ENCODE measurements at places on chromosomes 11 and 22.

- no peak for DNase-seq
These were observed 109.9 kb downstream of the NAV2 start for GRCh38 chr11:19822531-19822930.

DNA sequence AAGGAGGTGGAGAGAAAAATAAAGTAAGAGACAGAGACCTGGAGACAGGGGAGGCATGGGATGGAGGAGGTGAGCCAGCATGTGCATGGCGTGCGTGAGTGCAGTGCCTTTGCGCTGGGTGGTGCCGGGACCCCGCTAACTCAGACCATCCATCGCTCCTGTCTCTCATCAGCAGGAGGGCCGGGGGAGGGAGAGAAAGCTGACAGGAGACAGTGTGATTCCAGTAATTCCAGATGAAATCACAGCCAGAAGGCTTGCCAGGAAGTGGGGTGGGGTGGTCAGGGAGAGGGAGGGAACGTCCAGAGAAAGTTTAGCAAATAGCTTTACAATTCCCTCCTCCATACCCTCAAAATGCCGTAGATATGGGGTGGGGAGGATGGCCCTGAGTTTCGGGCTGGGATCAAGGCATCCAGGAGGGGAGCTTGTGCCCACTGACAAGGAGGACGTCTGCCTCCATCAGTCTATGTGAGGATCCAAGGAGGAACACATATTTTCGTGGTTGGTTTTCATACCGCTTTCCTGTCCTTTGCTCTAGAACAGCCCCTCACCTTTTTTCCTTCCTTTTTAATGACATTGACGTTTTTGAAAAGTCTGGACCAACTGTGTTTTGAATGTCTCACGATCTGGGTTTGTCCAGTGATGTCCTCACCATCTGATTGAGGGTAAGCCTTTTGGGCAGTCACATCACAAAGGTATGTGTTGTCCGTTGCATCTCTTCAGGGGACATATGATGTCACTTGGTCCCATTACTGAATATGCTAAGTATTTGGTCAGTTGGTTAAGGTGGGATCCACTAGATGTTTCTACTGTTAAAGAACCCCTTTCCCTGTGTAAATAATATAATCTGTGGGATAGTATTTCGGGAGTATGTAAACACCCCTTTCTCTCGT is 567.3 kb downstream of the MIAT start:
- no peak for DNase-seq

DNA sequence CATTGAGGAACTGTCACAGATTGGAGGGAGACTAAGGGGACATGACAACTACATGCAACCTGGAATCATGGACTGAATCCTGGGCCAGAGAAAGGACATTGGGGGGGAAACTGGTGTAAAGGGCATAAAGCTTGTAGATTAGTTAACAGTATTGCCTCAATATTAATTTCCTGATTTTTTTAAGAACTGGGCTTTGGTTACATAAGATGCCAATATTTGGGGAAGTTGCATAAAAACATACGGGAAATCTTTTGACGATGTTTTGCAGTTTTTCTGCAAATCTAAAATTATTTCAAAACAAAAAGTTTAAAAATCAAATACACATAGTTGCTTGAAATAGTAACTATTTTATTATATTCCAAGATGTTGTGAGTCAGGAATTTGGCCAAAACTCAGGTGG is 2.9 kb upstream of the FOLR3 start:
- no peak for DNase-seq

DNA sequence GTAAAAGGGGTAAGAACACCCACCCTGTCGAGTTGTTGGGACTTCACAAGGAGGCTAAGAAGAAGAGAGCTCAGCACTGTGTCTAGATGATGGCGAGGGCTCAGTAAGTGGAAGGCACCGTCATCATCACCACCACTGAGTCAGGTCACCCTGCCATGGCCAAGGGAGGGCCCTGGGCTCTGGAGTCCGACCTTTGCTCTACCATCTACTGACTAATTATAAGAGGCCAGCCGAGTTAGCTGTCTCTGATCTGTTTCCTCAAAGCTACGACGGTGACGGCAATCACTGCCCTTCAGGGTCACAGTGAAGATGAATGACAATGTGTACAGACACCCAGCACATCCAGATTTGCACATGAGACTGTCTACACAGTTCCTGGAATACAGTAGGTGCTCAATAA is 29.3 kb downstream of the KIAA0930 start:
- no peak for DNase-seq

- DNase-seq = no peak
These were observed 63.6 kb downstream of the PARVG start for GRCh38 chr22:44244265-44244822.

- DNase-seq = no peak
These were observed 2209.7 kb downstream of the LRRC4C start for GRCh38 chr11:39249566-39250365.

DNA sequence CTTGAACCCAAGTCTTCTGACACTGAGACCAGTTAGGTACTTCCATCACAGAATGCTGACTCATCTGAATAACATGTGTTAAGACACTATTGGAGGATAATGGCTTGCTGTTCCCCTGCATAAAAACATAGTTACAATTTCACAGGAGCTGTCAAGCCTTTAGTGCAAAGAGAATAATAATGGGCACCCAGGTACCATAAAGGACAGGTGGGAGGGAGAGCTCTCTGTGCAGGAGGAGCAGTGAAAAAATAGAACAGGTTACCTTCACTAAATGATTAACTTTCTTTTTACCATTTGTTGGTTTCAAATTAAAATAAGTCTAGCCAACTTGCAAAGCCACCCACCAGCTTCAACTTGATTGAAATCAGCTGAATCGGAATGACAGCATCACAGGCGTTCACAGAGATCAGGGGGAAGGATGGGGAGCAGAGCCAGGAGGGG is 173.2 kb downstream of the DSCAML1 start:
- no peak for DNase-seq

DNA sequence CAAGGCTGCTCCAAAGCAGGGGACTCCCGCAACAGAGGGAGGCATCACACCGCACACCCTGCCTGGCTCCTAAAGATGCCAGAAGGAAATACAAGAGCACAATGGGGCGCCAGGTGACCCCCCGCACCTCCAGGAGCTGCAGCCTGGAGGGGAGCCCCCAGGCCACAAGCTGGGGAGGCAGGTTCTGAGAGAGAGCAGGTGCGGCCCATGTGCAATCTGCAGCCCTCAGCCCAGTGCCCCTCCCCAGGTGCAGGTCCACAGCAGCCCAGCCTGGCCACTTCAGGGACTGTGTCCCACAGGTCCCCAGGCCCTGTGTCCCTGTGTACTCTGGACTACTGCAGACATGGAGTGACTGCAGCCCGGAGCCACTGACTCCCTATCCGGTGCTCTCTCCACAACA is 13.1 kb downstream of the WNT7B start:
- DNase-seq = no peak

GRCh38 chr11:130634961-130635473 is 186.6 kb downstream of the ADAMTS15 start:
- no peak for DNase-seq

DNA sequence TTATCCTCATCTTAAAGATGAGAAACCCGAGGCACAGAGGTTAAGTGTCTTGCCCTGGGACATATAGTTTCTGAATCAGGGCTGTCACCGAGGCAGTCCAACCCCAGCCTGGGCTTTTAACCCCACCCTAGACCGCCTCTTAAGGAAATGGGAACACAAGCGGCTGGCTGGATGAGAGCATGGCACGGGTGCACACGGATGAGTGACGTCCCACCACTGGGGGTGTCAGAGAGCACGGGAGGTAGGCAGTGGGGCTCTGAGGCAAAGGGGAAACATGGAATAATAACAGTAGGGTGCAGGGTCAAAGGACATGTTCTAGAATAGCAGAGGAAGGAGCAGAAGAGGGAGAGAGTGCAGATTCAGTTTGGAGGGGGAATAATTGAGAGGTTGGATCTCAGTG is 22.3 kb downstream of the PPFIBP2 start:
- DNase-seq = no peak

- no peak for DNase-seq
These were observed 70.6 kb upstream of the CAPRIN1 start for GRCh38 chr11:33980897-33981296.

GRCh38 chr11:131413217-131413616 is 42.8 kb downstream of the NTM start:
- DNase-seq = no peak

DNA sequence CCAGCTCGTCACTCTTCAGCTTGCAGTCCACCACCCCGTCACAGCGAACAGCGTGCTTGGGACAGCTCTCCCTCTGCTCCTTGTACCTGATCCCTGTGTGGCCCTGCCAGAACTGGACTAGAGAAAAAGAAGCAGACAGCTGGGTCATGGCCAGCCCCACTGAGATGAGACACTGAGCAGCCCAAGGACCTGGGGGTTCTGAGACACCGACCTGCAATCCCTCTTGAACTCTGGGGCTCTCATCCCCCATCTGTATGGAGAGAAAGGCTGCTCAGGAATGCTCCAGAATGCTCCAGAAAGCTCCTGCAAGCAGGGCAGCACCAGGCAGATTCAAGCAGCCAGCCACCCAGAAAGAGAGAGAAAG is 14.8 kb downstream of the TMPRSS13 start:
- no peak for DNase-seq

- no peak for DNase-seq
These were observed 415.1 kb downstream of the SOX6 start for GRCh38 chr11:15941206-15941770.

- DNase-seq = no peak
These were observed 34.4 kb downstream of the YAP1 start for GRCh38 chr11:102144357-102145355.

GRCh38 chr22:19714312-19715187 is at the start of gene SEPTIN5:
TSS of gene SEPTIN5 (plus strand) at chr22:19714503. CDS start at chr22:19714589, 86 bp downstream.
- DNase-seq = no peak

- DNase-seq = no peak
These were observed 825 bp downstream of the PTPMT1 start for GRCh38 chr11:47566149-47566698.

GRCh38 chr11:117618302-117618981 is 178.6 kb downstream of the DSCAML1 start:
- DNase-seq = no peak

- DNase-seq = no peak
These were observed 9.2 kb downstream of the CDPF1 start for GRCh38 chr22:46240907-46241306.

DNA sequence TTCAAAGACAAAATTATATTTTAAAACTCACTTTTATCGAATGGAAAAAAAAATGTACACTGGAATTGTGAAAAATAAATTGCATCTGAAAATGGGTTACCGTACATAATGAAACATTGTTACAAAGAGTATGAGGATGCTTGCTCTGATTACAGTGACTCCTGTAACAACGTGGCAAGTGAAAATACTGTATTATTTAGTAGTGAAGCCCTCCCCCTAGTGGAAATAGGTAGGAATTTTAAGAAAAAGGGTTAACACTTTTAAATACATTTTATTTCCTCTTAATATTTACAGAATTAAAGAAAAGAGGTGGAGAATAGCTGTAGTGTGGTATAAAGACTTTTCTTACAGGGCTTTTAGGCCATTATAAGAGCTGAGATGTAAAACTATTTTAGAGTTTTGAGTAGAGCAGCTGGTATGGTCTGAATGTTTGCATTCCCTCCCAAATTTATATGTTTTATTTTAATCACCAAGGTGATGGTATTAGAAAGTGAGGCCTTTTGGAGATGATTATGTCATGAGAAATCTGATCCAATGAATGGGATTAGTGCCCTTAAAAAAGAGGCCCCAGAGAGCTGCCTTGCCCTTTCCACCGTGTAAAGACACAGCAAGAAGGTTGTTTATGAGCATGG is 25.2 kb downstream of the FAM76B start:
- no peak for DNase-seq

GRCh38 chr11:4049006-4049405 is 45.6 kb upstream of the RRM1 start:
- DNase-seq = no peak

DNA sequence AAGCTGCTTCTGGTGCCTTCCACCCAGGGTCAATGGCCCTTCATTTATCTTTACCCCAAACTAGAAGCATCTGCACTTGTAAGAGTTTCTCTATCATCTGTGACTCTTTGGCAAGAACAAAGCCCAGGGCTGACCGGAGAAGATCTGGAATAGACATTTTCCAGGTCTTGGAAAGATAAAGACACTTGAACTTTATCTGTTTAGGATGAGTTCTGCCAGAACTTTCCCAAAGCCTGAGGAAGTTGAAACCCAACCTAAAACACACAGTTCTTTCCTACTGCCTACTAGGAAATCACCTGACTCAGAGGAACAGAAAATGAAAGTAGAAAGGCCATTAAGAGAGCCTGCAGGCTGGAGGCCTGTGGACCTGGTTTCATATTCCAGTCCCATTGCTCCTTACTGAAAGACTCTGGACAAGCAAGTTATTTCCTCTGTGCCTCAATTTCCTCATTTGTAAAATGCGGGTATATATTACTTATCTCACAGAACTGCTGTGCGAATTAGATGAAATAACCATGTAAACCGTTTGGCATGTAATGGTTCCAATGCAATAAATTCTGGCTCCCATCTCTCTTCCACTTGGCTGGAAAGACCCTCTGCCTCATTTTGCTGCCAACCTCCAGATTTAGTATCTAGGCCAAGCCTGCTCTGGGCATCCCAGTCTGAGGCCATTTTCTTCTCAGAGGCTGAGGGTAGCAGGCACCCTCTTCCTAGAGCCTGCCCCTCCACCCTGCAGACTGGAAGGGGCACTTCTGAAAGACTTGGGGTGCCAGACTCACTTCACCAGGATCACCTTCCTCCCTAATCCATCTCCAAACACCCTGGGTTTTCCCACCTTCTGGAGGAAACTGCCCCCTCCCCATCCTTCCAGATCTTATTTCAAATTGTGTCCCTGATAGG is 1.2 kb downstream of the UBE2L6 start:
- no peak for DNase-seq

Data from stimulated activated CD8-positive, alpha-beta memory T cell treated with anti-CD3 and anti-CD28 coated beads, Interleukin-15, amount 100 ng/mL, for 4 hours (primary cell).